A549 treated with ZK216348 at 1 μM for 4 hours (cell line): ENCODE measurements at places on chromosomes 12 and 14. TPM values are rescaled to one million over a fixed set of nuclear protein-coding genes. Genes with fewer than 3 reads are reported as not detected.

The TEAD4 gene
- total RNA-seq, result 37.2 to 51.6 TPM (median 49.0 TPM) in 5 replicates

The RND1 gene
- 7.4 to 10.7 TPM (median 8.7 TPM) in 5 replicates for total RNA-seq

The HOXC10 gene
- total RNA-seq, result 2.5 to 3.6 TPM (median 2.9 TPM) in 5 replicates

The VDR gene
- total RNA-seq, result 2.5 to 3.2 TPM (median 2.8 TPM) in 5 replicates

The MYG1 gene
- total RNA-seq, result 66.3 to 92.7 TPM (median 86.6 TPM) in 5 replicates

The NELL2 gene
- total RNA-seq, result not detected in 5 replicates

The KLHL33 gene
- total RNA-seq, result not detected in 5 replicates

The IFNG-AS1 gene
- total RNA-seq, result not detected in 5 replicates

The ZNF605 gene
- total RNA-seq, result 2.4 to 4.3 TPM (median 3.8 TPM) in 5 replicates

The IKBIP gene
- 44.9 to 77.3 TPM (median 69.7 TPM) in 5 replicates for total RNA-seq
